ENCODE measurements at places on chromosomes 16 and 17. TPM values are rescaled to one million over a fixed set of nuclear protein-coding genes. Genes with fewer than 3 reads are reported as not detected.

Gene KIF2B
- polyA plus RNA-seq, result not detected

Gene KCNJ16
- not detected for polyA plus RNA-seq

Gene SDR42E2
- polyA plus RNA-seq, result not detected

Gene PLA2G10
- not detected for polyA plus RNA-seq

Gene TUBB3
- polyA plus RNA-seq, result 96.4 TPM
